Fibroblast of skin of left biceps (primary cell): ENCODE measurements at places on chromosomes 5 and 9.

DNA sequence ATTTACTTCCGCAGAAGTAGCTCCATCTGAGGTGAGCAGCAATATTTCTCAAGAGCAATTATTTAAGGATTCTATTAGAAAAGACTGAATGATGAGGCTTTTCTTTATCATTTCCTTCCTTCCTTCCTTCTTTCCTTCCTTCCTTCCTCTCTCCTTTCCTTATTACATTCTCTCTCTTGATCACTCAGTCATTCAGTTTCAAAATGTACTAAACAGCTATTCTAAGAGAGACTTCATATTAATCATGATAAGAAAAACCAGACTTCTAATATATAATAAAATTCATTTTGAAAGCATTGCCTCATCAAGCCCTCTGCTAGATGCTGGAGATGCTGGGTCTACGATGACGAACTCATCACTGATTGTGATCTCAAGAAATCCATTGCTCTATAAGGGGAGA, 30.4 kb upstream of the PAPPA start:
- DNase-seq = no peak

GRCh38 chr5:107668154-107669095, 2.3 kb downstream of the EFNA5 start:
- DNase-seq = no peak

GRCh38 chr5:112412346-112412745, 6.7 kb downstream of the EPB41L4A start:
- DNase-seq = no peak

DNA sequence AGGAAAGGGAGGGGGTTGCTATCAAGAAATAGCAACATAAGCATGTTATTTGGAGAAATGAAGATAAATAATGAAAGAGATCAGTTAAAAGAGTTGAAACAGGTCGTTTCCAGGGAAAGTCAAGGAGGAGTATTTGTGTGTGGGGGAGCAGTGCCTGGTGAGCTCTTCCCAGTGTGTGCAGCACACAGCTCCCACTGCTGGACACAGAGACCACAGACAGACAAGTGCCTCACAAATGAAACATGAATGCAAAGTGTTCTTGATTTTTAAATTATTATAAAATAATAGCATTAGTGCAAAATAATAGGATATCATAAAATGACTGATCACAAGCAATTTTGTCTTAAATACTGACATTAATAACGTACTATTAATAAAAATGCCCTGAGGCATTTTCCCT, 40.8 kb downstream of the LIFR start:
- DNase-seq = peak; percentile 12

GRCh38 chr5:67774267-67774552, 441.3 kb upstream of the PIK3R1 start:
- no peak for DNase-seq

GRCh38 chr9:92164490-92164889, 49.3 kb upstream of the SPTLC1 start:
- no peak for DNase-seq

DNA sequence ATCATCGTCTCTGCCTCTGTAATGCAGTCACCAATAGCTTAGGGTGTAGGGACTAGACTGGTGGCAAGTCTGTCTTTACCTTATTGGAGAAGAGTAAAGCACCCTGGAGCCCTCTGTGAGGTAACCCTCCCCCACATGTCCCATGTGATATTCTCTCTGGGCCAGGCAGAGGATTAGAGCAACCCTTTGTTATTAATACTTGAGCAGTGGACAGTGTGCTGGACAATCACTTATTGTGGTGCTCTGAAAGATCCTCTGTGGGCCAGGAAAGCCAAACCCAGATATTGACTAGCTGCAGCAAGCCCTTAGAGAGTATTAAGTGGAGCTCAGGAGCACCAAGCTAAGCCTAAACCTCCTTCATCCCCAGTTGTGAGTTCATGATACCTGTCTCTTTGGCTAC, 139.7 kb upstream of the RUSC2 start:
- DNase-seq = no peak

DNA sequence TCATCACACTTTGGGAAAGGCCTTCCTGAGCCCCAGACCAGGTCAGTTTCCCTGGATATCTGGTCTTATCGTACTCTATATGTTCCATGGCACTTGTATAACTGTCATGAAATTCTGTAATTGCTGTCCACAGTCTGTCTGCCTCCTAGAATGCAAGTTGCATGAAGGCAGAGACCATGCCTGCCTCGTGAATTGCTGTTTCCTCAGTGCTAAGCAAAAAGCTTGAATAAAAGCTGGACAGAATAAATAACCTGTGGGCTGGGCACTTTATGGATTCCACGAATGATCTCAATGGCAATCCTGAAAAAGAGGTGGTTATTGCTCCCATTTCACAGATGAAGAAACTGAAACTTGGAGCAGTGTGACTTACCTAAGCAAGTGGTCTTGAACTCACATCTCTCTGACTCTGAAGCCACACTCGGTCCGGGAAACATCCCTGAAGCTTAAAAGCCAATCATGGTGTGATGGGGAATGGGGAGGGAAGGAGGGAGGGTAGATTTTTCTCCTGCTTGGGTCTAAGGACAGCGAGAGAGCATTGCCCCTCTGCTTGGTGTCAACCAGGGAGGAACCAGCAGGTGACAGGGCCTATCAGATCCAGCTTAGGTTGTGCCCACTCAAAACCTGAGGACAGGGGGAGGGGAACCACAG, 13.2 kb upstream of the LHX2 start:
- DNase-seq = no peak

DNA sequence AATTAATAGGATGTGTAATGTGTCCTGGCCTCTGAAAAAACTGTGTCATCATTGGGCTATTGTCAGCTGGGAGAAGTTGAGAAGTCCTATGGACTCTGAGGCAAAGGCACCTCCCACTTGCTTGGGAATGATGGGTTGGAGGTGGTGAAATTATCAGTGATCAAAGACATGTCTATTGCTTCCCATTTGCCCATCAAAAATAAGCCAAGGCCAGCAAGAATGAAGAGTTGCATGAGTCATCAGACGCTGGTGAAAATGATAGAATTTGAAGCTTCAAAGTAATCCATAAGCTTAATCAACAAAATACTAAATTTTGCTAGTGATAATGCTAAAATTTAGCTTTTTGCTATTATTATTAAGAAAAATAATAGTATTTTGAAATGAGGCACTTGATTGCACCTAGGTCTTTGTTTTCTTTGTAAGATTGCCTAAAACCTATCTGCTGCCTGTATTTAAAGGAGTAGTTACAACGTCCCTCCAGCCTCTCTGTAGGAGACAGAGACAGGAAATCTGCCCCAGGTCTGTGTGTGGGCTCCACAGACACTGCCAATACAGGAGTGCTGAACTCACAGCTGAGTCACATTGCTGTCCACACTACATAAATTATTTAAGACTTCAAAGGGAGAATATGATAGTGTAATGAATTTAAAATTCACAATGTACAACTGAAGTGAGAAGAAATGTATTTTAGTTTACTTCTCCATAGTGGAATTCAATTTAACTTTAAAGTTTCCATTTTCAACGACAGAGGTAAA, 48.4 kb upstream of the APC start:
- DNase-seq = peak; percentile 70

GRCh38 chr9:5900622-5901021, 9.9 kb downstream of the MLANA start:
- DNase-seq = no peak

GRCh38 chr5:135020111-135020895, 13.7 kb downstream of the PITX1 start:
- DNase-seq = no peak

- DNase-seq = no peak
Measured at GRCh38 chr5:31937226-31937625, 236.9 kb downstream of the GOLPH3 start.

GRCh38 chr5:22372376-22372775, 480.8 kb downstream of the CDH12 start:
- DNase-seq = no peak

GRCh38 chr5:102099766-102100331, 196.2 kb downstream of the SLCO4C1 start:
- DNase-seq = no peak

DNA sequence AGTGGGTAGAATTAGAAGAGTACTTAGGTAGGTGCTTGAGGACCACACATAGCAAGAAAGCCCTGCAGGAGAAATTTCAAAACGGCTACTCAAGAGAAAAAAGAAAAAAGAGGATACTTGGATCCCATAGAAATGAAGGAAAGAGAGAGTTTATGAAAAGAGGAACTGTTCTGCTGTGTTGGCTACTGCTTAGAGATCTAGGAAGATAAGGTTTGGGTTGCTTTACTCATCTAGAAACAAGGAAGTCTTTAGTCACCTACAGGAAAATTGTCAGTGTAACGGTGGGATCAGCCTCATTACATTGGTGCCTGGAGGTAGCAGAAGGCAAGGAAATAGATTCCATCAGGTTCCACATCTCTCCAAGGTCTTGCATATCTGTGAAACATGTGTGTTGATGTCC, 14.8 kb upstream of the C5orf46 start:
- DNase-seq = no peak

DNA sequence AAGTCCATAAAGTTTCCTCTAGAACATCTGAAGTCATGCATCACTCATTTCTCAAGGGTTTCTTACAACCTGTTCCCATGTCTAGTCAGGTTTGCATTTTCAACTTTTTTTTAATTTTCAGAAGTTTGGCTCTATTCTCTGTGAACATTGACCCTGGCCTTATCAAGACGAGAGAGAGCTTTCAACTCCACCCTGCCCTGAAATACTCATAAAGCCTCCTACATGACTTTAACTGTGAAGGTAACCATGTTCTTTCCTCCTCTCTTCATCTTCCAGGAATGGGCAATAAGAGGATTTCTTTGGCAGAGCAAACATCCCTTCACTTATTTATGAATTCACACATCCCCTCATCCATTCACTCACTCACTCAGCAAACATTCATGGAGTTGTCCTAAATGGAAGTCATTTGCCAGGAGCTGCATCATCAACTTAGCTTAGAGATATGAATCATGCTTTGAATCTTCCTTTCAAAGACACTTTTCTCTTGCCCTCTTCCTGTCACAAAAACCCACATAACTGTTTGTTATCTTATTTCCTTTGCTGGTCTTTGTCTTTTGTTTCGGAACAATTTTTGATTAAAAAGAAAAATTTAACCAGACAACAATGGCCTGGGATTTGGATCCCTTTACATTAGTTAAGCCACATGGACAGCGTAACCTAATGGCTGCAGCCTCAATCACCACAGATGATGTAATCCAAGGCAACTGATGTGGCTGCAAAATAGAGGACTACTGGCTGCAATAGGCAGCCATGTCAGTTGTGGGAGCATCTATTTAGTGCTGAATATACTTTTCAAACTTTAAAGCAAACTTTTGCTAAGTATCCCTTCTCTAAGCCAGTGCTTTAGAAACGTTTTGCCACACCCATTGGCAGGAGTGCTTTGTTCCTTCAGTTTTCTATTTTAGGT, 43.0 kb upstream of the GNAQ start:
- DNase-seq = no peak

DNA sequence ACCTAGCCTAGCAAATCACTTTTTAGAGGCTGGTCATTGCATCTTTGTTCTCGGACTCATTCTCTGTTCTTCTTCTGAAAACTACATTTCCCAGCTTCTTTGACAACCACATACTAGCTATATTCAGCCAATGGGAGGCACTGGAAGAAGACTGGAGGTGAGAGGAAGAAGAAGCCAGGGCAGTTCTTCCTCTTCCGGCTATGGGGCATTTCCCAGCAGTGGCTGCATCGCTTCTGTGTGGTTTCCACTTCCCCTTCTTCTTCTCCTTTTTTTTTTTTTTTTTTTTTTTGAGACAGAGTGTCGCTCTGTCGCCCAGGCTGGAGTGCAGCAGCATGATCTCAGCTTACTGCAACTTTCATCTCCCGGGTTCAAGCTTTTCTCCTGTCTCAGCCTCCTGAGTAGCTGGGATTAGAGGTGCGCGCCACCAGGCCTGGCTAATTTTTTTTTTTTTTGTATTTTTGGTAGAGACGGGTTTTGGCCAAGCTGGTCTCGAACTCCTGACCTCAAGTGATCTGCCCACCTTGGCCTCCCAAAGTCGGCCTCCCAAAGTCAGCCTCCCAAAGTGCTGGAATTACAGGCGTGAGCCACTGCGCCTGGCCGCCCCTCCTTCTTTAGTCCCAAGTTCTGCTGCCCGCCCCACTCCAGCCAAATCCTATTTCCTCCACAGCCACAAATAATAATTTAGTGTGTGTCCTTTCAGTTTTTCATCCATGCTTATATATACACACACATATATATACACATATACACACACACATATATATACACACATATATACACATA, 6.9 kb upstream of the UBAP1 start:
- DNase-seq = no peak

- DNase-seq = no peak
Measured at GRCh38 chr9:6433410-6433809, 20.4 kb downstream of the UHRF2 start.

- DNase-seq = no peak
Measured at GRCh38 chr5:149015126-149015525, 47.7 kb downstream of the SH3TC2 start.

- DNase-seq = no peak
Measured at GRCh38 chr9:1917396-1917935, 97.7 kb upstream of the SMARCA2 start.
